ENCODE measurements at places on chromosomes 2 and 18.

DNA sequence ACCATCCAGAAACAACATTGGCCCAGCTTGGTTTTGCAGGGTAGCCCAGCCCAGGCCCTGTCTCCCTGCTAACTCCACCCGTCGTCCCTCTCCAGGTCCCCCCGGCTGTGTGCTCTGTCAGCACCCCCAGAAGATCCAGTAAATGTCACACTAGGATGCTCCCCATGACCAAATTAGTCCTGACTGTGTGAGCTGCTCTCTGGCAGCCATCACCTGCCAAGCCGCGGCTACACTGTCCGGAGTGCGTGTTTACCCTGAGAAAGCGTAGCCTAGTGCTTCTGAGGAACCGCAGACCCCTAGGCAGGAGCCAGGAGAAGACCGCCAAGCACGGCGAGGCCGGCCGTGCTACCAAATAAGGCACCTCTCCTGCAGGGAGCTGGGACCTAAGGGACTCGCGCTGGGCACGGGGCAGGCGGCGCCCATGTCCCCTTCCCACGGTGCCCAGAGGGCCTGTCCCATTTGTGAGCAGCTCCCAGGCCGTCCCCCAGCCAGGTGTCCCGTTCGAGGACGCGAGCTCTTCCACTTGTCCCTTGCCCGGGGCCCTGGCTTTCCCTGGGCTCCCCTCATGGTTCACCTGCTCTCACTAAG, 849.9 kb downstream of the RNF144A start:
- DNase-seq = no peak

GRCh38 chr2:25324905-25325592, 16.7 kb downstream of the DNMT3A start:
- no peak for DNase-seq

DNA sequence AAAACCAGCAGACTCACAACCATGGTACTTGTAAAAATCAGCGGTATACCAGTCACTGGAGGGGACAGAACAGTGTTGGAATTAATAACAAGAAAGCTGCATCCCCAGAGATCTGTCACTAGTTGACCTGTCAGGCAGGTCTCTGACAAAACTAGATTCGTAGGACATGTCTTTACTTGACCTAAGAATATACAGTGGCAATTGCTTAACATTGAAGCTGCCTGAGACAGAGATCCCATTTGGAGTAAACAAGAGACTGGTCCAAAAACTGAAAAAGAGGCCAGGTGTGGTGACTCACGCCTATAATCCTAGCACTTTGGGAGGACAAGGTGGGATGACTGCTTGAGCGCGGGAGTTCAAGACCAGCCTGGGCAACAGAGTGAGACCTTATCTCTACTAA, 7.2 kb upstream of the SS18 start:
- no peak for DNase-seq

GRCh38 chr2:28406-28975, 17.8 kb downstream of the FAM110C start:
- DNase-seq = no peak

DNA sequence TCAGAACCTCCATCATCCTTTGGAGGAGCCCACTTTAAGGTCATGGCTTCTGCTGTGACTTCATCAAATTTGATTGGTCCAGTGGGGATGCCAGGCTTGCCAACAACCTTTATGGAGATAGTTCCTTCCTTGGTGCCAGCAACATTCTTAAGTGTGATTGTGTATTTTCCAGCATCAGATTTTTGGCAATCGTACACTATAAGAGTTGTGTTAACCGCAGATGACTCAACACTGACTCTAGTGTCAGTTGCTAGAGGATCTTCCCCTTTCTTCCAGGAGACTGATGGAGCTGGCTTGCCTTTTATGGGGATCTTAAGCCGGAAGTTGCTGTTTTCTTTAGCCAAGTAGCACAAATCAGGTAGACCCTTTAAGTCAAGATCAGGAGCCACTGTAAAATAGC, 98.7 kb downstream of the PLEKHA3 start:
- DNase-seq = no peak

DNA sequence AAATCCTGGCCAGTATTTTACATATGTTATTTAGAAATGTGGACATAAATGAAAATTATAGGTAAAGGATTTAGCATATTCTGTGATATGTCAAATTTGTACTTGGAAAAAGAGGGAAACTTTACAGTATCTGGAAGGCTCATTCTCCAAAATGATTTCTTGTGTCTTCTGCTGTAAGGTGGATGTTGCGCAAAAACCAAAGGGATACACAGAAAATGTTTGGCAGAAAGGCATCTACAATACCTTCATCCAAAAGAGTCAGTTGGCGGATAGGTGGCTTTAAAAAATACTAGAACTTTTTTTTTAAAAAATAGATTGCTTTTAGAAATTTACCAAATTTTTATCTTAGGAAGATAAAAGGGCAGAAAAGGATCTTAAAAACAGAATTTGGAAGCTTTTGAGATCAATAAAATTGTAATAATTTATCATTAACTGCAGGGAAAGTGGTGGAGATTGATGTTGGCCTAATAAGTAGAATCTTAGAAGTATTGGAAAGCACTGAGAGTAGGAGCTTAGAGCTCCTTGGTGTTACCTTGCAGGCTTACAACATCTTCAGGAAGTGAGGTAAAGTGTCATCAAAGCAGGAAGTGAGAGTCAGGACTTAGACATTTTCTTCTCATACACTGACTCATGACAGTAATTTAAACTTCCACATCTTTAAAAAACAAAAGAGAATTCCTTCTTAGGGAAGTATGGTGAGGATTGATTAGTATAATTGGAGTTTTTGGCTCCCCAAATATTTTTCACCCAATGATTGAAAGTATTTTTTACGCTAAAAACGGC, 2.1 kb downstream of the NABP1 start:
- no peak for DNase-seq

GRCh38 chr2:86584151-86584913, 21.1 kb upstream of the CHMP3 start:
- DNase-seq = no peak

DNA sequence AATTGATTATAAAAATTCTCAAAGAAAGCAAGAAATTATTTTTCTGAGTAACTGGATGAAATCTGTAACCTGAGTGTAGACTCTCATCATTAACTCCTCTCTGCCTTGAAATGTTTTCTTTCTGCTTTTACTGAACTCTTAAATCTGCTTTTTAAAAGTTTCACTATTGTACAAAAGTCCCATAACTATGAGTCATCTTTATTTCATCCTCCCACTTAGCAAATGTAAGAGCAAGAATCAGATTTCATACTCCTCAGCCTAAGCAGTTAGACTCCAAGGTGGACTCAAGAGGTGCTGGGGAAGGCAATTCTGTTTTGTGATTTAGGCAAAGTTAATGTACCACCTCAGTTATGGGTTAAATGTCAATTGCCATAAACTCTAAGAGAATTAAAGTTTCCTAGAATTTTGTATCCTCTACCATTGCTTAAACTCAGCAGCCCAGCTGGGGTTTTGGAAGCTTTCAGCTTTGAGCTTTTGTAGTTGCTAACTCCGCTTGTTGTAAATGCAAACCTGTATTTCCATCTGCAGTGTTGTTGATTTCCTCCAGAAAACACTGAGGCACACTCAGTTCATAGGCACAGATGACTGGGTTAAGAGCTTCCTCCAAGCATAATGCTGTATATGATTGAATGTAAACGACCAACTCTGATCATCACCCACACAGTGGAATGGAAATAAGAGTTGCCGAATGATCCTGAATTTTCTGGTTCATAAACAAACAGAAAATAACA, 268.8 kb downstream of the ARHGAP15 start:
- DNase-seq = no peak

DNA sequence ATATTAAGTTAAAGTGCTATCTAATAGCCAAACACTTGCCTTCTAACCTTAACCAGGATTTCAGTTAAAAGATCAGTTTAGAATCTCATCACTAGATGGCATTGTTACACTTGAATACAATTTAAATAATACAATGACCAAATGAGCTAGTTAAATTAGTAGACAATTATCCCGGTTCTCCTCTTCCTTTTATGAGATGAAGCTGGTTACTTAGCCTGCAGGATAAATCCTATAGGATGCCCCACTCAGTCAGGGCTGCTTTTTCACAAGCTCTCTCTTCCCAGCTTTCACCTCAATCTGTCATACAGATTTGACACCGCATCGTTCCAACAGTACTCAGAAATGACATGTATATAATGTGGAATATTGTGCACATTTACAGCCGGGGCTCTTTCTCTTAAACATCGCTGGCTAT, 678.8 kb downstream of the KCNJ3 start:
- no peak for DNase-seq

- no peak for DNase-seq
These were observed 187.4 kb upstream of the NCKAP5 start for GRCh38 chr2:133755480-133756300.

DNA sequence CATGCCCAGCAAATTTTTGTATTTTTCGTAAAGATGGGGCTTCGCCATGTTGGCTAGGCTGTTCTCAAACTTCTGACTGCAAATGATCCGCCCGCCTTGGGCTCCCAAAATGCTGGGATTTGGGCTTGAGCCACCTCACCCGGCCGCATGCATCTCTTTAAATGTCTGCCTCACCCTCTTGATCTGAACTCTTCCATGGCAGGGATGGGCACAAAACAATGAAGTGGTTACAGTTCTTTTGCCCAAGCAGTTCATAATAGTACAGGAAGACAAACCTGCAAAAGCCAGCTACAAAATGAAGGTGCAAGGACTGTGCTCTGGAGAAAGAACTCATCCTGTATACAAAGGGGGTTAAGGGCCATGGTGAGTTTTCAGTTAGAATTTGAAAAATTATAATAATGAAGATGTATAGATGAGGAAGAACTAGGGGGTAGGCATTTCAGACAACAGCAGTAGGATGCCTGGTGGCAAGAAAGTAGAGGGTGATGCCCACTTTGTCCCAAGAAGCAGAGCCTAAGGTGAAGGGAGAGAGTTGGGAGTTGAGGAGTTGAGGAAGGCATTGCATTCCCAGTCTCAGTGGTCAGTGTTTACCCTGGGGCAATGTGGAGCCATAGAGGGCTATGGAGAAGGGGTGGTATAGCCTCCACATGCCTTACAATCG, 160.8 kb upstream of the MYCN start:
- DNase-seq = no peak

- DNase-seq = no peak
These were observed 33.9 kb downstream of the ZNF516 start for GRCh38 chr18:76461148-76461547.

DNA sequence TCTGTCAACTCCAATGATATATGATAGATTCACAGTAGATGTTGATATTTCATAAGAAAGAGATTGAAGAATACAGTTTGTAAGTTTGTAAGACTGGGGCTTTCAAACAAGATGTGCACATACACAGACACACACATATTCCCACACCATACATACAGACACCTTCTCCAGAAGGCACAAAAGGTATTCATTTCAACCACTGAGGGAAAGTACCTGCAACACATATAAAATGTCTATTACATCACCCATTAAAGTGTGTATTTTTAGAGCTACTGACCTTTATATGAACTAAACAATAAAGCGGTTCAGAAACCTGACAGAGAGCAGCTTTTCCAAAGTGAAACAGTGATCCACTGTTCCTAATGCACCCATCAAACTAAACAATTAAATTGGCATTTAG, 53.3 kb downstream of the CCDC148 start:
- DNase-seq = no peak

- DNase-seq = no peak
These were observed 233.3 kb upstream of the MGAT5 start for GRCh38 chr2:134020608-134021007.

DNA sequence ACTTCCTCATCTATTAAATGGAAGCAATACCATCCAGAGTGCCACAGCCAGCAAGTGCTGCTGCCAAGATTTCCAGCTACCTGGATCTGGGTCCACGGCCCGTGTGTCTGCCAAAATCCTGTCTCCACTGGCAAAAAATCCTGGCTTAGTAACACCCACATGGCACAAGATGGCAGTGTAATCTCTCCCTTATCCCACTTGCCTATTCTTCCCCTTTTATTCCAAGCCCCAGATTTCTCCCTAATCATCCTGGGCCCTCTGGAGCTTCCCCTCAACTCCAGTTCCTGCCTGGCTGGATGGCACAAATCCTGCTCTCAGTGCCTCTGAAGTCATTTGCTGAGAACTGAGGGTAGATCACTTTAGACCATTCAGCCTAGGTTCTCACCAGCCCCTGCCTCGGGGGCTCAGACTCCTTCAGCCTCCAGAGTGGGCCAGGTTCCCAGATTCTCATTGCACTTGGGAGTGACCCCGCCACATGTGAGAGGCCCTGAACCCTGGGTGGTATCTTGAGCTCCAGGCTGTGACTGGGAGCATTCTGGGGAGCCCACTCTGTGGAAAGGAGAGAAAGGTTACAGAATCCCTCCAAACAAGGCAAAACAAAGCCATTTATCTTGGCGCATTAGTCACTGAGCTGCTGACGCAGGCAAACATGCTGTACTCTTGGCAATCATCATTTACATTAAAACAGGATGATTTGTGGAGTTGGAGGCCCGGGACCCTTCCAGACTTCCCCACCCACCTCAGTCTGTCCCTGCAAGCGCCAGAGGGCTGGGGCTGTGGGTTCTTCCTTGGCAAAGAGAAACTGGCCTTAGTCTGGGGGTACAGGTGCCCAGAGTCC, 325.8 kb downstream of the DYSF start:
- no peak for DNase-seq

DNA sequence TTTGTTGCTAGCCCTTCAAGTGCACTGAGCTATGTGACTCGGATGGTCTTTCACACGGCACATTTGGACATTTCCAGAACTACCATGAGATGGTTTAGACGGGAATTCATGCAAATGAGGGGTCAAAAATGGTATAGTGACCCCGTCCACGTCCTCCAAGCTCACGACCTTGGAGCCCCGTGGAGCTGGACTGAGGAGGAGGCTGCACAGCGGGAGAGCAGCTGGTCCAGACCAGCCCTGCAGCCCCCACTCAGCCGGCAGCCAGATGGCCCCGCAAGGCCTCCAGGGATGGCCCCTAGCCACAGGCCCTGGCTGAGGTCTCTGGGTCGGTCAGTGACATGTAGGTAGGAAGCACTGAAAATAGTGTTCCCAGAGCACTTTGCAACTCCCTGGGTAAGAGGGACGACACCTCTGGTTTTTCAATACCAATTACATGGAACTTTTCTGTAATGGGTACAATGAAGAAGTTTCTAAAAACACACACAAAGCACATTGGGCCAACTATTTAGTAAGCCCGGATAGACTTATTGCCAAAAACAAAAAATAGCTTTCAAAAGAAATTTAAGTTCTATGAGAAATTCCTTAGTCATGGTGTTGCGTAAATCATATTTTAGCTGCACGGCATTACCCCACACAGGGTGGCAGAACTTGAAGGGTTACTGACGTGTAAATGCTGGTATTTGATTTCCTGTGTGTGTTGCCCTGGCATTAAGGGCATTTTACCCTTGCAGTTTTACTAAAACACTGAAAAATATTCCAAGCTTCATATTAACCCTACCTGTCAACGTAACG, 88.8 kb downstream of the EPAS1 start:
- DNase-seq = no peak

GRCh38 chr18:59961070-59961469, 61.3 kb downstream of the PMAIP1 start:
- no peak for DNase-seq

GRCh38 chr2:60023256-60023985, 530.0 kb downstream of the BCL11A start:
- no peak for DNase-seq

All from stimulated activated CD4-positive, alpha-beta T cell treated with anti-CD3 and anti-CD28 coated beads, TNF-alpha, amount 100 ng/mL, for 1 hour (primary cell).